ENCODE measurements at places on chromosomes 11 and 22.

- no peak for DNase-seq
These were observed 866 bp downstream of the EXPH5 start for GRCh38 chr11:108592591-108593213.

GRCh38 chr11:42329929-42330565, 870.6 kb upstream of the LRRC4C start:
- DNase-seq: no peak

DNA sequence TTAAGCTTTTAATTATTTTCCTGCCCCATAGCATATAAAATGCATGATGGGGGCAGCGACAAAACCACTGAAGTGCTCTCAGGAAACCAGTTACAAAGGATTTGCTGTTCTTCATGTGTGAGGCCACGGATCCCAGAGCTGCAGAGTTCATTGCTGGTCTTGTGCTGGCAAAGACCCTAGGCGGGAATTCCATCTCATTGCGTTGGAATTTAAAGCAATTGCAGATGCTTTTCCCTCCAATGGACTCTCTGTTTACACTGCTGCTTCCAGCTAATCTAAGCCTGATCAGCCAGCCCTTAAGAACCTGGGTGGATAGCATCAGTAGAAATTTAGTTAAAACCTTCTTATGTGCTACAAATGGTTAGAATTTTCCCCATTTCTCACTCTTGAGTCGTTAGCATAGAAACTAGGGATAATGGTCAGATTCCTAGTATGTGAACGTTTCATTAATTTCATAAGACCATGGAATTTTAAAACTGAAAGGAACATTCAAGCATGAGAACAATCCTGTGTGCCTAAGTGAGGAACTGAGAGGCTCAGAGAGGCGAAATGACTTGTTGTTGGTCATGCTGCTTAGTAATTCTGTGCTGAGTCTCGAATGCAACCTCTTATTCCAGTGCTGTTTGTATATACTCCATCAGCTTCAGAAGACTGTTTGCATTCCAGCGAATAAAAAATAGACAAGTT, 36.1 kb upstream of the ADSL start:
- DNase-seq: no peak

DNA sequence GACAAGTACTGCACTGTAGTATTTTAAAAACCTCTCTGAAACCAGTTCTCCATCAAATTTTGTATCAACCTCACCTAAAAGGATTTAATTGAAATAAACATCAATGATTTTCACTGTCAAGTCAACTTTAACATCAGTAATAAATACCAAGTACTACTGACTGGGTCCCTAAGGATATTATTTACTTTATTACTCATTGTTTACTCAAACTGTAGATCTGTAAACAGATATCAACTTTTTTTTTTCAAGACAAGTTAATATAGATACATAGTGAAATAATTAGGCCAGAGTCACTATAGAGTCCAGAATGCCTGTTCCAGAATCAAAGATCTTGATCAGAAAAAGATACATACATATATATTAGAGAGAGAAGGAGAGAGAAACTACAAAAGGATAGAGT, 1.6 kb downstream of the RNF141 start:
- no peak for DNase-seq
